Activated gamma-delta T cell treated with anti-CD3 and anti-CD28 coated beads, Interleukin-2, amount 50 U/mL, for 16 hours (primary cell): ENCODE measurements at places on chromosomes 12 and 14.

DNA sequence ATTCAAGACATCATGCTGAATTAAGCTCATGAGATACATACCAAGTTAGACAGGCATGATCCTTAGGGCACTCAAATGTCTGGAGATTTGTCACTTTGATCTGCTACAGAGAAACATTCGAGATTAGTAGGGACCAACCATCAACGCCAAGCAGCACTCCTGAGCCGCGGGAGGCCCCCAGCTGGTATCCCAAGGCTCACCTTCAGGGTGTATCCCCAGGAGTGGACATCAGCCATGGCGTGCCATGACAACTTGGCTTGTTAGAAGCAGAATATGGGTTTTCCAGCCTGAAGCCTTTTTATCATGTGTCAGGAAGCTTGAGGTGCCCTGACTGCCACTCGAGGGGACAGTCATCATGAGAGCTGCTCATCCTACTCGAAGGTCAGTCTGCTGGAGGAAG is 39.1 kb upstream of the GPHB5 start:
- DNase-seq: no peak

GRCh38 chr12:58434726-58435125 is 485.6 kb downstream of the LRIG3 start:
- DNase-seq: no peak

DNA sequence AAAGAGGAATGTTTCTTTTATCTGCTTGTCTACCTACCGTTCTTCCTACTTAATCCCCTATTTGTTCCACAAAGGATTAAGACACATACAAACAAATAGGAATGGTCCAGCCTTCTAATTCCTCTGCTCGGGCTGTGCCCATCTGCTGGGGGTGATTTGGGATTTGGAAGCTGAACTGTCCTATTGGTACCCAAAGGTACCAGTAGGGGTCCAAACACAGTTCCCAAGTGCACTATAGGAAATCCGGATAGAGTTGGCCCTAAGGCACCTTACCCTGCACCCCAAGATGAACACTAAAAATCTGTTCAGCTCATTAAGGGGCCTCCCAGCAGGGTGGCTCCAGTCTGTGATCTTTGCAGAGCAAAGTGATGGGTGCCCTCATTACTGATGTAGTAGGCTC is 566.9 kb downstream of the NRXN3 start:
- DNase-seq: no peak

GRCh38 chr14:59018978-59019377 is 169.5 kb upstream of the DAAM1 start:
- no peak for DNase-seq

GRCh38 chr12:108825201-108825950 is 32.0 kb downstream of the SSH1 start:
- no peak for DNase-seq
